ENCODE measurements at places on chromosomes 7 and 10. TPM values are rescaled to one million over a fixed set of nuclear protein-coding genes. Genes with fewer than 3 reads are reported as not detected.

DNA sequence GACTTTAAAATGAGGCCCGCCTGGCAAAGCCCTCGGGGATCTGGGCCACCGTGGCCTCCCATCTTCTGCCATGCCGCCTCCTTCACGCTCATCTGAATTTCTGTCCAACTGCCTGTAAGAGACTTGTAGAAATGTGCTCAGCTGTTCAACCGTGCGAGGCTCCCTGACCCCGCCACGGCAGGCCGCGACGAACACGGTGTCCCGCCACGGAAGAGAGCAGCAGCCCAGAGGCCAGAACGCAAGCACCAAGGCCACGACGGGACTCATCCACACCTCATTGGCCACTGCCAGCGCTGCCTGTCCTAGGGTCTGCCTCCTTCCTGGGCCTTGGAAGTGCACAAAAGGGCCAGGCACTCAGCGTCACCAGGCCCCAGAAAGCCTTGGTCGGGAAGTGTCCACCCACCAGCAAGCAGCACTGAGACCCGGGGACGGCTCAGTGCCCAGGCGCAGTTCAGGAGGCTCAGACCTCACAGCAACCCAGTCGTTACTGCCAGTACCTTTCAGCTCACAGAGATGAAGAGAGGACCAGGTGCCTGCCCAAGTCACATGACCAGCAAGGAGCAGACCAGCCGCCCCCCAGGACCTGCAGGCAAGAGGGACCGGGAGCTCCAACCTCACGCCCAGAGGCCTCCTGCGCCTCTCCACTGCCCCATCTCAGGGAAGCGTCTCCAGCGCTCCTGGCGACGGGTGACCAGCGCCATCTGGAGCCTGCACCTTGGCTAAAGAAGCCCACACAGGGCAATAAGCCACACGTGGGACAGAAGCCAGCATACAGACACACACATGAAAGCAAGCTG, 85.9 kb downstream of the MAD1L1 start:
- no peak for DNase-seq

- DNase-seq: no peak
Measured at GRCh38 chr10:72691470-72691862, 477 bp upstream of the MCU start.

GRCh38 chr10:60314069-60314940, 75.4 kb downstream of the ANK3 start:
- DNase-seq: no peak

- no peak for DNase-seq
Measured at GRCh38 chr10:132306864-132307751, 642 bp downstream of the STK32C start.

GRCh38 chr10:85901599-85901998, 465.0 kb downstream of the GRID1 start:
- no peak for DNase-seq

DNA sequence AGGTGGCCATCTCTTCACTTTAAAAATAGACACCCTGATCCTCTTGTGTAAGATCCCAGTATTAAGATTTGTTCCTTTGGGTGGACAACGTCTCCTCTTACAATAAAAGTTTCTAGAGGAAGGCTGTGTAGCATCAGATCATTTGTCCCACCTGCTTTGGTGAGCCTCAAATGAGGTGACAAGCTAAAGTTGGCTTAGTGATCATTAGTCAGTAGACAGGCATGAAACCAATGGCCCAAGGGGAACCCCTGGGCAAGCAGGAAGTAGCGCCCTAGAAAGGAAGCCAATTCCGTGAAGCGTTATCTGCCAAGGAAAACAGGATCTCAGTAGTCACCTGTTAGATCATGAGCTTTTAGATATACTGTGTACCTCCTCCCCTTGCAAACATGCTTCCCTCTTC, 66.8 kb downstream of the PCGF5 start:
- no peak for DNase-seq

GRCh38 chr10:97065128-97065527, 120.6 kb downstream of the SLIT1 start:
- DNase-seq: no peak

GRCh38 chr10:117221156-117221711, 19.7 kb upstream of the SLC18A2 start:
- DNase-seq: no peak

- DNase-seq: no peak
Measured at GRCh38 chr10:6406220-6407033, 173.6 kb downstream of the PRKCQ start.

DNA sequence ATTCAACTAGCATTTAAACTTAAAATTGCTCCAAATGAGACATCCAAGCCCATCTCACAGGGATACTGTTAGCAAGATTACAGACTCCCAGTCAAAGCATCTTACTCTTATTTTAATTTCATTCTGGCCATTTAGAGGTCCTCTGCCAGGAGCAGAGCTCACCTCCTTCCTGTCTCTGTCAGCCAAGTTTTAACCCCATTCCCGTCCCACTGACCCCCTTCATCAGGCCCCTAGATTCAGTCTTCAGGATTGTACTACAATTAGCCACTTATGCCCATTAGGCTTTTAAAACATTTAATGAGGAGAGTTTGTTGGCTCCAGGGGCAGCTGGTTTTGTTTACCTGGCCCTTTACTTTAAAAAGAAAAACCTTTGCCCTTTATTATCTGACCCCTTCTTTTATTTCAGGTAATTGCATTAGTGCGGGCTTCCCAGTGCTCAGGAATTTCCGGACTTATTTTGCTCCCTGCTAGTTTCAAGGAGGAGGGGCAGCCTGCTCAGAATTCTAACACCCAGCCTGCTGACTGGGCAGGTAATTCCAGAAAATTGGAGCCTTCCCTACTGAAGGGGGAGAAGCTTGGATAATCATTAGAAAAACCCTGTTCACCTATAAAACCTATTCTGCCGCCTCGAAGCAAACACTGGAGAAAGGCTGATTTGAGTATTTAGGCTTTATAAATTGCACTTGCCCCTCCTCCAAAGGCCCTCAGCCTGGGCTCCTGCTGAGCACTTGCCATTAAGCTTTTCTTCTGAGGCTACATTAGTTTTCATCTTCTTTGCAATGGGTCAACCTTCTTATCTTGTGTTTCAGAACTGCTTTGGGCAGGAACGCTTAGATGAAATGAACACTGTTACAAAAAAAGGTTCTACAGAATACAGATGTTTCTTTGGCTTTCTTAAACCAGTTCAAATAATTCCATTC, 200.5 kb upstream of the HPS1 start:
- no peak for DNase-seq

GRCh38 chr7:146486519-146486918, 369.9 kb downstream of the CNTNAP2 start:
- DNase-seq: no peak

- DNase-seq: no peak
Measured at GRCh38 chr7:80783678-80784327, 135.0 kb downstream of the SEMA3C start.

CYP3A7 gene
- total RNA-seq: not detected

LMOD2 gene
- total RNA-seq: not detected

H2BK1 gene
- 2.2 TPM for total RNA-seq

PDE1C gene
- total RNA-seq: not detected

SLC16A12 gene
- not detected for total RNA-seq

RNF32 gene
- 0.97 TPM for total RNA-seq

Measured in activated naive CD8-positive, alpha-beta T cell treated with anti-CD3 and anti-CD28 coated beads, Interleukin-2, amount 10 ng/mL, durations not matched to agents 7 days and 5 days (primary cell).